ENCODE measurements at places on chromosomes 1 and 21.

- no peak for DNase-seq
Observed at GRCh38 chr1:50421366-50421748, 1.9 kb downstream of the DMRTA2 start.

- DNase-seq = no peak
Observed at GRCh38 chr1:96721053-96721415, 550 bp upstream of the PTBP2 start.

GRCh38 chr1:67558449-67559193, 126.4 kb upstream of the GADD45A start:
- no peak for DNase-seq

DNA sequence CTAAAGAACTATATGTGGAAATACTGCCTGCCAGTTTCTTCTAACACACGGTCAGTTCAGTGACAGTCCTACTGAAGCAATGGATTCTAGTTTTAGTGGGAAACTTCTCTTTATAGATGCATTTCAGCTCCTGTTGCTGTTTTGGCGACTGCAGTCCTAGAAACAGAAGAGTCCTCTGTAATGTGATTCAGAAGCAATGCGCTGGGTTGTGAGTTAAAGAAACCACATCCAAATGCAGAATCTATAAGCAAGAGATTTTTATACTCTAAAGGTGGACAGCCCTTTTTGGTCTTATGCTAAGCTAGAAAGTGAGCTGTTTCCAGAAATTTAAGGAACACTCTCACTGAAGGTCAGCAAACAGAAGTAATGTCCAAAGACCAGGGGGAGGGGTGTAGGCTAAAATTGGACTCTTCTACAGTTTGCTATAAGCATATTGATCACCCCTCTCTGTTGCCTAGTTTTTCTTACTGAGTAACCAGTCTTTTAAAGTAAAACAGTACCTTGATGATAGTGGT, 30.8 kb downstream of the DUSP10 start:
- DNase-seq = no peak

DNA sequence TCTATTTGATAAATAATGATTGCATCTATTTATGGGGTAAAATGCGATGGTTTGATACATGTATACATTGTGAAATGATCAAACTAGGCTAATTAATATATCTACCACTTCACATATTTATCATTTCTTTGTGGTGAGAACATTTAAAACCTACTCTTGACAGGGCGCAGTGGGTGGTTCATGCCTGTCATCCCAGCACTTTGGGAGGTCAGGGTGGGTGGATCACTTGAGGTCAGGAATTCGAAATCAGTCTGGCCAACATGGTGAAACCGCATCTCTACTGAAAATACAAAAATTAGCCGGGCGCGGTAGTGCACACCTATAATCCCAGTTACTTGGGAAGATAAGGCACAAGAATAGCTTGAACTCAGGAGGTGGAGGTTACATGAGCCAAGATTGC, 25.3 kb downstream of the PLEKHA6 start:
- DNase-seq = no peak
